ENCODE measurements at places on chromosomes 6 and 20.

GRCh38 chr20:52833901-52834300 lies 138.3 kb upstream of the TSHZ2 start:
- no peak for DNase-seq

GRCh38 chr6:56480654-56481337 lies 161.9 kb downstream of the DST start:
- no peak for DNase-seq

- no peak for DNase-seq
These were observed 844 bp downstream of the TAGAP start for GRCh38 chr6:159043947-159044346.

DNA sequence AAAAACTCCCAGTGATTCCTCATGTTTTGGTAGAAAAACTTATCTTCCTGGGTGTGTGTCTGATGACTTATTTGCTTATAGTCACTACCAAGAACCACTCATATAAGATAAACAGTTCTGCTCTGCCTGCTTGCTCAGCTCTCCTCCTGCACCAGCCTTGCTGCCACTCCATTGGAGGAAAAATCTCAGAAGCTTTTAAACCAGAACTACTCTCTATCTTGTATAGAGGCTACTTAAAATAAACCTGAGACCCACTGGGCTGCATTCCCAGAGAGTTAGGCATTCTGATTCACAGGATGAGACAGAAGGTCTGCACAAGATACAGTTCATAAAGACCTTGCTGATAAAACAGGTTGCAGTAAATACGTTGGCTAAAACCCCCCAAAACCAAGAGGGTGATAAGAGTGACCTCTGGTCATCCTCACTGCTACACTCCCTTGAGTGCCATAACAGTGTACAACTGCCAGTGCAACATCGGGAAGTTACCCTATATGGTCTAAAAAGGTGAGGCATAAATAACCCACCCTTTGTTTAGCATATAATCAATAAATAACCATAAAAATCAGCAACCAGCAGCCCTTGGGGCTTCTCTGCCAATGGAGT lies 728.3 kb downstream of the EPHA7 start:
- no peak for DNase-seq

GRCh38 chr6:81906041-81906440 lies 153.6 kb upstream of the TENT5A start:
- no peak for DNase-seq

- no peak for DNase-seq
These were observed 352.4 kb downstream of the TBC1D32 start for GRCh38 chr6:120981835-120982234.

DNA sequence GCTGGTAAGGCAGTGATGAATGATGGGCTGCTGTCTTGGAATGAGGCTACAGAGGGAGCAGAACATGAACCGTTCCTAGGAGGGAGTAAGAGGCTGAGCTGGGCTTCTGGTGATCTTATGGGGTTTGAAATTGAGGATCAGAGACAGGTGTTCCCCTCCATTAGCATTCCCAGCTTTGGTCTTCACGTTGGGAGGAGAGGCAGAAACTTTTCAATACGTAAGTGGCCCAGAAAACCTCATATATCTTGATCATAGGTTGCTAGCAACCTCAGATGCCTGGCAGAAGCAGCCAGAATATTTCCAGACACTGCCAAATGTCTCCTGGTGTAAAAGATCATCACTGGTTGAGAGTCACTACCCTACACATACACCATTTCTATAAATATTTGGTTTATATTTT lies 167.1 kb downstream of the INSM1 start:
- DNase-seq, result no peak

DNA sequence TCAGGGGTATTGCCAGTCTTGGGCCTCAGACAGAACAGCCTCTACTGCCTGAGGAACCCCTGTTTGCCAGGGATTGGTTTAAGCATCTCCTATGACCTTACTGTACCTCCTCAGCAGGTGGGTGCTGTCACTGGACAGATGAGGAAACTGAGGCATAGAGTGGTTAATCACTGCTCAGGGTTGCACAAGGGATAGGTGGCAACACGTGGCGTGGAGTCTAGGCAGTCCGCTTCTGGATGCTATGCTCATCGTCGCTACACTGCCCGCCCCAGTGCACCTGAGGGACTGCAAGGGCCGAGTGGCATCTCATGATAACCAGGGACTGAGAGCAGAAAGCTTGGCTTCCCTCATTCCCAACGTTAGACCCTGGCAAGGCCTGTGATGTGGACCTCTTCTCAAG lies 101.8 kb upstream of the SULF2 start:
- DNase-seq, result no peak

- no peak for DNase-seq
These were observed 150.9 kb downstream of the EYA4 start for GRCh38 chr6:133392015-133392414.

DNA sequence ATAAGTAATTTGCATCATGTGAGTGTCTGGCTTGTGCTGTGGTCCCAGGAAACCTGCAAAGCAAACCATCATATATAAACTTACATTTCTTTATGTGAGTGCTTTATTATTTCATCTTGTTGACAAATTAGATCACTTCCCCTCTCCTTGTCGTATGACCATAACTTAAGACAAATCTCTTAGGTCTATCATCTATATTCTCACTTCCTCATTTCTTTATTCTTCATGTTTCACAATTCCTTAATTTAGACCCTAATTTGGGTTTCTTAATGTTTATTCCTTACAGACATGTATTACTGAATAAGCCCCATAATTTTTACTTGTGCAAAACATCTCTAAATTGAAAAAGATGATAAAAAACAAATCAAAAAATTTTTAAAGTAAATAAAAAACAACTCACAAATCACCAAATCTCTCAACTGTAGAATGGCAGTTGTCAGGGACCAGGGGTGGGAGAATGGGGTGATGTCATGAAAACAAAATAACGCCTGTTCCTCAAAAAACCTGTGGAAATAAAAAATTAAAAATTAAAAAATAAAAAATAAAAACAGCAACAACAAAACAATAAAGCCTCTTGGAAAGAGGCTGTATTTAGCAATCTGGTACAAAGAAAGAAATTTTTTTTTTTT lies 49.5 kb upstream of the FBXO30 start:
- DNase-seq, result no peak

DNA sequence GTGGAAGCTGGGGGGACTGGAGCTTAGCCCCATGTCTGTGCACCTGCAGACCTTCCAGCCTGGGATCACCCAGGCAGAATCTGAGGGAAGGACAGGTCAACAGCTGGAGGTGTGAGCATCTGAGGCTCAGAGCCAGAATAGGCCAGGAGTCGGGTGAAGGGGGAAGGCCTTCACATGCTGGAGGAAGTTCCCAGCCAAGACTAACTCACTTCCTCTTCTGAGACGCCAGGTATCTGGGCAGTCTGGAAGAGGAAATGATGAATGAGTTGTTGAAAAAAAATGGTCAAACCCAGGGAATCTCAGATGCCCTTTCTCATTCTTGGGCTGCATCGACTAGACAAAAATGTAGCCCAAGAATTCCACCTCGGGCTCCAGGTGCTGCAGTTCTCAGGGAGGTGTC lies 73.6 kb upstream of the TIAM2 start:
- no peak for DNase-seq

GRCh38 chr6:139529420-139529819 lies 155.0 kb upstream of the CITED2 start:
- DNase-seq, result no peak

DNA sequence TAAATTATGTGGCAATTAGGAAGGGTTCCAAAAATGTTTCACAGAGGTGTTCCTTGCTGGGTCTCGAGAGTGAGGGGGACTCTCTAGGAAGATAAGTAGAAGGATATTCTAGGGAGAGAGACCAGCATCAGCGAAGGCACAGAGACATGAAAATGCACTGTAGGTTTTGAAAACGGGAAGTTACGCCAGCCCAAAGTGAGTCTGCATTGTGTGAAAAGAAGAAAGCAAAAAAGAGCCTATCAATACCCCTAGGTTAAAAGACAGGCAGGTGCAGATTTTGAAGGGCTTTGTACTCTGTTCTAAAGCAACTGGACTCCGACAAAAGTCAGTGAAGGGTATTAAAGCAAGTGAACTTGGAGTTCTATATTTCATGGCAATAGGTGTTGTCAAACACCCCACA lies 25.7 kb upstream of the MRAP2 start:
- DNase-seq, result no peak

GRCh38 chr6:108074057-108074358 lies 533 bp downstream of the OSTM1 start:
- no peak for DNase-seq

- DNase-seq, result no peak
These were observed 735 bp downstream of the SOBP start for GRCh38 chr6:107490566-107491137.

DNA sequence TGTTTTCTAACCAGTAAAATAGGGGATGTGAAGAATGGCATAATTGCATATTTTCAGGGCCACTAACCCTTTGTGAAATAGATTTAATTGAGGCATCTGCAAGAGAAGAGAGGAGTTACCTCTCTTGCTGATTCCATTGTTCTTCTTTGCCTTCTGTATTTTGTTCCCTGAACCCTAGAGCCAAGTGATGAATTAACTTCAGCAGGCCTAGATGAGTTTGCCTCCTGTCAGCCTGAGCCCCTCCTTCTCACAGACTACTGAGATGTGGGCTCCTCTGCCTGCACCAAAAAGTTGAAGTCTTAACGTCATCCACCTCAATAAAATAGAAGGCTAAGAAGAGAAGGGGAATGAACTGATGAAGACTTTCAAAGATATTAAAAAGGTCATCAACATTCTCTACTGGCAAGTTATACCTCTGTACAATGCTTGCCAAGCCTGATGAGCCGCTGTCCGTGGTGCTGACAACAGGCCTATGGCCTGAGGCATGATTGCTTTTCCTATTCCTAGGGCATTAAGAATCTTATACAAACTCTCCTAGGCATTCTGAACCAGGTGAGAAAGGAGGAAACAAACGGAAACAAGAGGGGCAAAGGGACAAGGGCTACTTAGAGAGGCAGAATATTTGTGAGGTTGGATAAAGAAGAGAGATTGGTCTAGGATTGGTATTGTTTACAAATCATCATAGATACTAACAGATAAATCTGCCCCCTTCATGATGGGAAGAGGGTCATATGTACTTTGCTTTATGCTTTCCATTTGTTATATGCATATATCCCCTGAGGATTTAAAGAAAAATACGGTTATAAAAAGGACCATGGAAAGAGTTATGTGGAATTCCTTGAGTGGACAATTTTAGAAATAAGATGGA lies 46.8 kb downstream of the CD24 start:
- DNase-seq, result no peak

GRCh38 chr6:37785002-37785662 lies 34.4 kb upstream of the ZFAND3 start:
- DNase-seq, result no peak

GRCh38 chr6:2831392-2831791 lies 10.3 kb downstream of the SERPINB1 start:
- no peak for DNase-seq

All from AG09309 (cell line).